ENCODE measurements at places on chromosomes 2 and 18.

DNA sequence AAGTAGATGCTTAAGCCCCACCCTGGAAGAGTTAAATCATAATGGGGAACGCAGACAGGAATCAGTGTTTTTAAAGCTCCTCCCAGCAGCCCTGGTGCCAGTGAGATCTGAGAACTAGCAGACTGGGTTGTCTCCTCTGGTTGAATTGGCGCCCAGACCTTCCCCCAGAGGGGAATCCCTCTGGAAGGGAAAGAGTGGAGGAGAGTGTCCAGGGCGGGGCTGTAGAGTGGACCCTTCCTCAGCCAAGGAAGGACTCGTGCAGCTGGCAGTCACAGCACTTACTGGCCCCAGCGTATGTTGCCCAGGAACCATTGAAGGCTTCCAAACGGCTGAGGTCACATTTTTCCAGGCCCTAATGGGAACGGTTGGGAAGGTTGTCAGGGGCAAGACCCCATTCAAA lies 62.5 kb downstream of the TGOLN2 start:
- DNase-seq, result no peak

- no peak for DNase-seq
Measured at GRCh38 chr2:118202707-118203303, 114.5 kb downstream of the INSIG2 start.

DNA sequence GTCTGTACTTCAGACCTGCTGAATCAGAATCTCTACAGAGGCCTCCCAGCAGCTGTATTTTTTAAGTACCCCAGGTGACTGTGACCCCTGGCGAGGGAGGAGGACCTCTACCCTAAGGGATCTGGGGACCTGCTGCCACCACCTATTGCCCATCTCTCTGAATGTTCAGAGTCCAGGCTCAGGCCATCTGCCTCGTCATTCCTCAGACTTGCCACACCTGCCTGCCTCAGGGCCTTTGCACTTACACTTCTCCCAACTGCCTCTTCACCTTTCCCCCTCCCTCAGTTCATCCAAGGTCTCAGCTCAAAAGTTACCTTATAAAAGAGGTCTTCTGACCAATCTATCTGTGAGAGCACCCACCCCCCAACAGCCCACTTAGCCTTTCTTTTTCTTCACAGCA lies 21.5 kb downstream of the UXS1 start:
- no peak for DNase-seq

DNA sequence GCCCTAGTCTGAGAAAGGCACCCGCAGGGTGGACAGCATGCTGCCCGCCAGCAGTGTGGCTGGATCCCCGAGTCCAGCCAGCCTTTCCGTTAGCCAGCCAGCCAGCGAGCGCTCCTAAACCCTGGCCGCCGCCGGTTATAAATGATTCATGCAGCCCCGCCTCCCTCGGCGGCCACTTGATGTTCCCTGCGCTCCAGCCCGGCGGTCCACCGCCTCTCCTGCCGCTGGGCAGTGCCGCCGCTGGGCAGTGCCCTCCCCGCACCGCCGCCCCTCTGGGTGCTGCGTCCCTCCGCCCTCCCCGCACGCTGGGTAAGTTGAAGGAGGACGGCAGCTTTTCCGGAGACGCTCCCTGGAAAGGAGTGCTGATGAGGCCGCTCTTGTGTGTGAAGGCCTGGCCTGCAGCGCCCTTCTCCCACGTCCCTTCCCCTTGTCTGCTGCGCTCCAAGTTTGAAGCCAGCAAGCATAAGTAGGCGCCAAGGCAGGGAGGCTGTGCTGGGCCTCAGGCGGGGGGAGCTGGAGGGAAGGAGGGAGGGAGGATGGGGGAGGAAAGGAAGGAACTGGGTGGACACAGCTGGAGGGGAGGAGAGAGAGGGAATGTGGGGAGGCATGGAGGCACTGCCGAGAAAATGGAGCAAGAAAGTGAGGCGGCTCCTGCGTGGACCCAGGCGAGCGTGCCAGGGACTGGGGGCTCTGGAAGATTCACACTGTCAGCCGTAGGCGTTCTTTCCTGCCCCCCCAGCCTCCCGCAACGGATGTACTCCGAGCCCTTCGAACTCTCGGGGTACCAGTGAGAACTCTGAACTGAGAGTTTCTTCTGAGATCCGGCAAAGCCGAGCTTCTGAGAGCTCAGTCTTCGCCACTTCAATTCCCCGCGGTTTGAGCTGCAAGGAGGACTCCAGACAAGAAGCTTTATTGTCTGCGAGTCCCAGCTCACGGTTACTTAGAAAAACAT lies 131.9 kb downstream of the GLI2 start:
- DNase-seq, result no peak

DNA sequence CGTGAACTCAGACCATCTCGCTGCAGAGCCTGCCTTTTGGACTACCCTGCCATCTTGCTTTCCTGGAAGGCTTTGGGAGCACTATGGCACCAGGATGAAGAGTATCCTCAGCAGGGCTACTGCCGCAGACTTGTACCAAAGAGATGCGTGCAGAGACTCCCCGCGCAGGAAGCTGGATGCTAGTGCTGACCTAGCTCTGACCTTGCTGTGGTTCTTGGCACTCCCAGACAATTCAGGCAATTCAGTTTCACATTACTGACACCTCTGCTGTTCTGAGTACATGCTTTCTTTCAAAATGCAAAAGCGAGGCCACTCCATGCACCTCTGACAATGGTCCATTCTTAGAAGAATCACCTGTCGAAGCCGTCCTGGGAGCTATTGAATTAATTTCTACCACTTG lies 251.5 kb upstream of the MEX3C start:
- DNase-seq, result no peak

DNA sequence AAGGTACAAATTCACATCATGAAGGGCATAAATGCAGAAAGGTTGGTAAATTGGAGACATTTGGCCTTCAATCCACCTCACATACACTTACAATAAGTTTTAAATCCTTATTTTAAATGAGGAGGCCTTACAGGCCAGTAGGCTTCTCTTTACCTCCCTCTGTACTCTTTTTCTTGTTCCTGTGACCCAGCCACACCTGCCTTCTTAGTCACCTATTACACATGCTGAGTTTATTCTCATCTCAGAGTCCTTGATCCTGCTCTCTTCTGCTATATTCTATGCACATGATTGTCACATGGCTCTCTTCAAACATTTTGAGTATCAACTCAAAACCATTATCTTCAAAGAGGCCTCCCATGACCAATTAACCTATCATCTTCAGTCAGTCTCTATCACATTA lies 491.5 kb downstream of the SATB2 start:
- no peak for DNase-seq

DNA sequence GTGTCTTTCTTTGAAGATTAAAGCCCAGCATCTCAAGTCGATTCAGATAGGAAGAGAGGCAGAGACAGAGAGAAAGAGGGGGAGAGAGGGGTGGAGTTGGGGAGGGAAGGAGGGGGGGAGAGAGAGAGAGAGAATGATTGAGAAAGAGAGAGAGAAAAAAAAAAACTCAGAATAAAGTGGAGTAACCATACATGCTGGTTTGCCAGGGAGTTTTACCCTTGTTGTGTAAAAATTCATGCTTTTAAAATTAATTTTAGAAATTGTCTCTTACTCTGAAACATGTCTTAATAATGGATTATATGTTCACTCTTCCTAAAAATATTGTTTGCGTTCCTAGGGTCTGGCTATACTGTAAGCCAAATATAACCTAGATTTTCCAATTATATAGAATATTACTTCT lies 908.5 kb downstream of the DSC3 start:
- DNase-seq, result no peak

GRCh38 chr18:23519734-23520133 lies 16.4 kb downstream of the RMC1 start:
- DNase-seq, result no peak

- DNase-seq, result peak; percentile 75
Measured at GRCh38 chr2:130727286-130727924, 1.5 kb upstream of the GPR148 start.

DNA sequence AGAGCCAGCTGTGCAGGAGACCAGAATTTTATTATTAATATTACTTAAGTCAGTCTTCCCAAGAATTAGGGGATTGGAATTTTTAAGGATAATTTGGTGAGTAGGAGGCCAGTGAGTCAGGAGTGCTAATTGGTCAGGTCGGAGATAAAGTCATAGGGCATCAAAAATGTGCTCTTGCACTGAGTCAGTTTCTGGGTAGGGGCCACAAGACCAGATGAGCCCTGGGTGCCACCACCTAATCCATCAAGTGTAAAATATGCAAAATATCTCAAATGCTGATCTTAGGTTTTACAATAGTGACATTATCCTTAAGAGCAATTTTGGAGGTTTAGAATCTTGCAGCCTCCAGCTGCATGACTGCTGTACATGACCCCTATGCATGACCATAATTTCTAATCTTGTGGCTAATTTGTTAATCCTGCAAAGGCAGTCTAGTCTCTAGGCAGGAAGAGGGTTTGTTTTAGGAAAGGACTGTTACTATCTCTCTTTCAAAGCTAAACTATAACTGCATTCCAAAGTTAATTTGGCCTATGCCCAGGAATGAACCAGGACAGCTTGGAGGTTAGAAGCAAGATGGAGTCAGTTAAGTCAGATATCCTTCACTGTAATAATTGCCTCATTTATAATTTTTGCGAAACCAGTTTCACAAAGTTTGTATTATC lies 215.9 kb downstream of the RNF152 start:
- DNase-seq, result no peak

DNA sequence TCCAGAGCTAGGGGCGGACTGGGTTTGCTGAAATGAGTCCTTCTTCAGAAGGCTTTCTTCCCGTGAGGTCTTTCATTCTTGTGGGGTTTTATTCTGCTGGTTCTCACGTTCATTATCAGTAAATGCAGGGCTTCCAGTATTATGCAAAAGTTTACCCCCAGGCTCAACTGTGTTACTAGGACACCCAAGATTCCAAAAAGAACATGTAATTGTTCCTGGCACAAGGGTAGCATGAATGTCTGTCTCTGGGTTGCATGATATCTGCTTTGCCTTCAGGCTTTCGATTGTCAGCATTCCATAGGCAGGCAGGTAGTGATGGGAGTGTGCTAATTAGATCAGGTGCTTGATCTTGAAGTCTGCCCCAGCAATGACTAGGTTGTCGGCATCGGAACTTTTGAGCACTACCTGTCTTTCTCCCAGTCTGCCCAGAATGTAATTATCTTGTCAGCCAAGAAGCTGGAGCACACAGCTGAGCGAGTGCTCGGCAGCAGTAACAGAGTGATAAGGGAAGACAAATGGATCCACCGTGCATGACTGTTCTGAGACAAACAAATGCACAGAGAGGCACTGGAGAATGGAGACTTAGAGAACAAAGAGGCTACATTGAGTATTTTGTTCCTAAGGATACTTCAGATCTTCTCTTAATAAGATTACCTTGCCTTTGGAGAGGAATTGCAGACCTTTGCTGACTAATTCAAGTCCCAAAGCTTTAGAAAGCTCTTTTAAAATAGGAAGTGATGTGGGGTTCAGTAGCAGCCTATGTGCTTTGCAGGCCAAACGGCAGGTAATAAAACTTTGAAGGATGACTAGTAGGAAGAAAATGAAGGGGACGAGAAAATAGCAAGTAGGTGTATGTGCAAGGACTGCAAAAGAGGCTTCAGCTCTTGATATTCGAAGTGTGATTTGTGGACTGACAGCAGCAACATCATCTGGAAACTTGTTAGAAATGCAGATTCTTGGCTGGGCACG lies 41.9 kb downstream of the ITGB6 start:
- no peak for DNase-seq

DNA sequence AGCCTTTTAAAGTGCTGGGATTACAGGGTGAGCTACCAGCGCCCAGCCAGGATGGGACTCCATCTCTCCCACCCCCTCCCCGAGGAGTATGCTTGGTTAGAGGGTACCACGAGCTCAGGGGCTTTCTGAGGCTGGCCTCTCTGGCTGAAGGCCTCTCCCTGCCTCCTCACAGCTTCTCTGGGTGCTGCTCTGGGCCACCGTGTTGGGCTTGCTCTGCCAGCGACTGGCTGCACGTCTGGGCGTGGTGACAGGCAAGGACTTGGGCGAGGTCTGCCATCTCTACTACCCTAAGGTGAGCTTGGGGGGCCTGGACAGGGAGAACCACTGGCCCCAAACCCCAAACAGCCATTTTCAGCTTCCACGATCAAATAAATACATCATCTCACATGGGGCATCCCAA lies 2.9 kb downstream of the SLC11A1 start:
- DNase-seq, result no peak

Data from stimulated activated CD8-positive, alpha-beta memory T cell treated with anti-CD3 and anti-CD28 coated beads, Interleukin-15, amount 100 ng/mL, for 4 hours (primary cell).